ENCODE measurements at places on chromosomes 6 and 20.
A peak's percentile ranks its signal among the peaks of the same experiment; 100 is the strongest.

- peak; percentile 94 for DNase-seq
These were observed 15.9 kb downstream of the NDUFAF5 start for GRCh38 chr20:13800728-13801134.

- DNase-seq, result no peak
These were observed 159.8 kb upstream of the TSHZ2 start for GRCh38 chr20:52812231-52812847.

DNA sequence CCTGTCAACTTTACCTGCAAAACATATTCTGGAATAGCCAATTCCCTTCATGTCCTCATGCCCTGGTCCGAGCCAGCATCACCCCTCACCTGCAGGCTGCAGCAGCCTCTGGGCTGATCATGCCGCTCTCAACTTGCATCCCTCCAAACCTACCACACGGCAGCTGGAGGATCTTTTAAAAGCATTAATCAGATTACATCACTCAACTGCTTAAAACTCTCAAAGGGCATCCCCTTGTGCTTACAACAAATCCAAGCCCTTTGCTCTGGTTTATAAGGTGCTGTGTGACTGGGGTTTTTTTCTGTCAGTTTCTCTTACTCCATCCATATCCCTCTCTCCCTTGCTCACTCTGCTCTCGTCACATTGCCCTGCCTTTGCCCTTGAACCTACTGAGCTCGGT lies 24.0 kb downstream of the CD40 start:
- DNase-seq, result no peak

GRCh38 chr6:40528051-40528450 lies 59.1 kb downstream of the LRFN2 start:
- DNase-seq, result no peak

- no peak for DNase-seq
These were observed 1.6 kb upstream of the THBD start for GRCh38 chr20:23050847-23051627.

- peak; percentile 78 for DNase-seq
These were observed 236.7 kb downstream of the FARS2 start for GRCh38 chr6:5497896-5498578.

GRCh38 chr6:113458368-113459010 lies 398.7 kb upstream of the MARCKS start:
- no peak for DNase-seq

DNA sequence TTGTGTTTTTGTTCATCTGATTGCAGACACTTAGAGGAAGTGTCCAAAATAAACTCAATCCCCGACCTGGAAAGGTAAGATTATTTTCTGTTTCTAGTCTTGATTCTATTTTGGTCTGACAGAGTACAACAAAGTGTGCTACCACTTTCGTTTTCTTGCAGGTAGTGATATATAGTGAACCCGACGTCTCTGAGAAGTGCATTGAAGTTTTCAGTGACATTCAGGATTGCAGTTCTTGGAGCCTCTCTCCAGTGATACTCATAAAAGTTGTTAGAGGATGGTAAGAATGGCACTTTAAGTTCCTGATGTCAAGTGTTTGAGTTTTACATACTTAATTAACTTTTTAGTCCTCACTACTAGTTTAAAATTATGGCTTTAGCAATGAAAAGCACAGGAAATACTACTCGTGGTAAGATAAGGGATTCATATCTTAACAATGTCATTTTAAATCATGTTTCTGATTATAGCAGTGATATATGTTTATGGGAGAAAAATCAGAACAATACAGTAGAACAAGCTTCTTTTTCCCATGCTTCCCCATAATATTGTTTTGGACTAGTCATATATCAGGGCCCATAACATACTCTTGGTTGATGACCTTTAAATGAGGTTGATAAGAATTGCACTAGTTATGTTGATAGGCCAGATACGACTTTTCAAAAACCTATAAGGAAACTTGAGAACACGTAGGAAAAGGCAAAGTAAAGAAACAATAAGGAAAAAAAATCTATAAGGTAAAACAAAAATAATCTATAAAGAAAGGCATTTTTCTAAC lies 104.0 kb downstream of the RTN4IP1 start:
- no peak for DNase-seq

GRCh38 chr6:119781365-119781764 lies 431.8 kb upstream of the MAN1A1 start:
- DNase-seq, result no peak

- no peak for DNase-seq
These were observed 174.0 kb upstream of the AFDN start for GRCh38 chr6:167652701-167653095.

- no peak for DNase-seq
These were observed 677 bp upstream of the ZNF341 start for GRCh38 chr20:33730946-33731692.

DNA sequence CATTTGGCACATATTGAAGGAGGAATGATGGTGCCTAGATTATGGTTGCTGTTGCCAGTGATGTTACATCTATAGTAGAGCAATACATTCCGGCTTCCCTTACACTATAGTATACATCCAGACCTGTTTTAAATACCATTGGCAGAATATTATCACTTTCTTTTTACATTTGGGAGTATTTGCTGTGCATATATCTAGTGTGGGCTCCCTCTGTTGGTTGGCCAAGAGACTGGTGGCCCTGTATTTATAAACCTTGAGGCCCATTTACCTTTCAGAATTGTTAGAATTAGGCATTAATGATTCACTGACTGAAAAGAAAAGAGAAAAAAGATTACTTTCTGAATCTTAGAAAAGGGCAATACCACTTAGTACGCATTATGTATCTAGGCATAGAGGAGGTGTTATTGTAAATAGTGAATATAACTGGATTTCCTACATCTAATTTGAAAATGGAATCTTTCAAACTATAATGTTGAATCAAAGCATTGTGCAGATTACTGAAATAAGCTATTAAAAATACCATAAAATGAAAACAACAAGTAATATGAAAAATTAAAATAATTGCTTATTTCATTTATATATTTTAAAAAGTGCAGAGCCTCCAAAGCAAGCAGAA lies 628.8 kb upstream of the MAN1A1 start:
- DNase-seq, result no peak

DNA sequence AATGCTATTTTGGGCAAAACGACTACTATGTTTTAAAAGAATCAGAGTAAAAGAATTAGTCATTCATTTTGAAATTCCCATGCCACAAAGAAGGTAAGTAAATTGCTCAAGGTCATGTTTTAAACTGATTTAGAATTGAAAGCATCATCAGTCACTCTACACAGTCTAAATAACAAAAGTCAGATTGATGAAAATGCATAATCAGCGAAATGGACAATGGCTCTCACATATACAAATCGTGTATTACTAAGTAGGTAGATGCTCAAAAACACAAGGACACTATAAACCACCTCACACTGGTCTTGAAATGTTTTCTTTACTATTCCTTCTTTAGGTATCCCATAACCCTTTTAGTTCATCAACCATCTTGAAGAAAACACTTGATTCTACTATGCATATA lies 135.4 kb downstream of the OPN5 start:
- DNase-seq, result no peak

GRCh38 chr6:136249336-136249735 lies 775 bp downstream of the MTFR2 start:
- DNase-seq, result no peak

DNA sequence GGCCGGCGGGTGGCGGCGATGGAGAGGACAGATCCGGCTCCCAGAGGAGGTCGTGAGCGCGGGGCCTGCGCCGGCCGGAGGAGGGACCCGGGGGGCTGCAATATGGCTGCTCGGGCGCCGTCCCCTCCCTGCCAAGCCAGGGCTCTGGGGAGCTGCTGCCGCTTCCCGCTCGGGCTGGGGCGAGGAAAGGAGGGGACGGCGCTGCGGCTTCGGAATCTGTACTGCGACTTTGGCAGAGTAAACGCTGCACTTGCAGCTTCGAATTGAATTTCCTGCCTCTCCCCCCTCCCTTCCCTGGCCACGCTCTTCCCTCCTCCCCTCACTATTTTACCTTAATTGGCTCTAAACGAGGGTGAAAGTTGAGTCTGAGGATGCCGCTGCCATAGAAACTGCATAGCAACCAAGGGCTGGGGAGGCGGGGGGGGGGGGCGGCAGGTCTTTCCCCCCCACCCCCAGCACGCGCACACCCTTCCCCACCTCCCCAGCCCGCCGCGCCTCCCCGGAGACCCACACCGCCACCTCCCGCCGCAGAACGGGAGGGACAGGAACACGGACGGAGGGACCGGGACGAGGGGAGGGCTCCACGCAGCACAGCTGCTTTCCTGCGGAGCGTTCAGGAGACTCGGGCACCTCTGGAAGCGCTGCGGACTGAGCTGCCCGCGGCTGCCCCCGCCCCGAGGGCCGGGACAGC lies 93.9 kb downstream of the RNASET2 start:
- peak; percentile 5 for DNase-seq

DNA sequence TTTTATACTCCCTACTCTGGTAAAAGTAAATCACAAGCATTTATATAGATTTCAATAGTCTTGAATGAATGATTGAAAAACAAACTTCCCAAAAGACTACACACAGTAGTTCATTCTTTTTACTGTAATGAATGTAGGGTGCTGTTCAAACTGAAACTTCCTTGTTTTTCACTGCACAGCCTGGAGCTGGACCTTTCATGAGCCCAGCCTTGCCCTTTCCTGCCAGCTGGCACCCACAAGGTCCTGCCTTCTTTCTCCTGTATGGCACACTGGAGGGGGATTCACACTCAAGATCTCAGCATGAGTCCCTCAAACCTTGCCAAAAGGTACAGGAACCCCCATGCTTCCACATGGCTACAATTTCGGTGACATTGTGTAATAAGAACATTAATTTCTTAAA lies 50.9 kb downstream of the COL12A1 start:
- no peak for DNase-seq

- DNase-seq, result no peak
These were observed 135.3 kb upstream of the DEFB112 start for GRCh38 chr6:50185006-50185405.

- peak; percentile 13 for DNase-seq
These were observed 44.2 kb downstream of the COL11A2 start for GRCh38 chr6:33147807-33148666.

DNA sequence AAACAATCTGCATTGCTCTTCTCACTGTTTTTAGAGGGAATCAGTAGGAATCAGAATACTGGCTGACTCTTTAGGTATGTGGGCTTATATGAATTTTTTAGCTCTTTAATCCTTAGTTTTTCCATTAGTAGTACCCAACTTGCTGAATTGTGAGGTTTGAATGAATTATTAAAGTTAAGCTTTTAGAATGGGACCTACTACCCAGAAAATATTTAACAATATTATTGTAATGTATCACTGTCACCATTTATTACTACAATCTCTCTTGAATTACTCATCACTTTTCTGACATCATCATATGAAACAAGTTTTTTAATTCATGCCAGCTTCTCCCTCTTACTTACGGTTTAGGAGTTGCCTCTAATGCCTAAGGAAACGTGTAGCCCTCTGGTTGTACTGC lies 212.7 kb downstream of the BCKDHB start:
- DNase-seq, result no peak

DNA sequence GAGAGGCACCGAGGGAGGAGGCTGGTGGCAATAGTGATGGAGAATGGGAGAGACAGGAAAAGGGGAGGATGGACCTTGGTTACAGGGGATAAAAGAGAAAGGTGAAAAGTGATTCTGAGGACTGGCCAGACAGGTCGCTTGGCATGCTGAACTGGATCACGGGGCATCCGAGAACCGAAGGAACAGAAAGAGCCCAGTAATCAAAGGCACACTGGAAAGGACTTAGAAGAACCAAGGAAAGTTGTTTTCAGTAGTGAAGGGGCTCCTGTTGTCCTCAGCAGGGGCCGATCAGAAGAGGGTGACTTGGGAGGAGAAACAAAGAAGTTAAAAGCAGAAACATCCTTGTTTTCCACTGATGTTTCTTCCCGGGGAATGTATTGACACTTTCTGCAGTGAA lies 18.9 kb downstream of the SYTL3 start:
- DNase-seq, result no peak

DNA sequence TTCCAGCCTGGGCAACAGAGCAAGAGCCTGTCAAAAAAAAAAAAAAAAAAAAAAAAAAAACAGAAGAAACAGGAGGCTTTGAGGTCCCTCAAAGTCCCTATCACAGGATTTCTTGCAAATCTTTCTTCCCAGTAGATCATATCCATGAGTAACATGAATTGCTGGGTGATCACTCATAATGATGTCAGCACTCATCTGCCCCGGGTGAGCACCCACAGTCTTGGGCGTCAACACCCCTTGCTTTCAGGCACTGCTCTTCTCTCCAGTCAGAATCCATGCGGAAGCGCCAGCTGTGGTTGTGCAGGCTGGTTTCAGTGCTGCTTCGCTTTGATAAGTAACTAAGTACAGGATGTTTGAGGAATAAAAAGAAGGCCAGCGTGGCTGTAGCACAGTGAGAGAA lies 40.2 kb upstream of the INSM1 start:
- no peak for DNase-seq

GRCh38 chr6:105537981-105538578 lies 135.2 kb upstream of the PREP start:
- no peak for DNase-seq

- DNase-seq, result no peak
These were observed 285.8 kb upstream of the TBX18 start for GRCh38 chr6:85050149-85050548.

GRCh38 chr6:100612094-100612493 lies 147.4 kb upstream of the SIM1 start:
- no peak for DNase-seq

- no peak for DNase-seq
These were observed 29.2 kb downstream of the OSBPL2 start for GRCh38 chr20:62267543-62267942.

GRCh38 chr6:43608807-43609206 lies 20.3 kb downstream of the GTPBP2 start:
- no peak for DNase-seq

- DNase-seq, result no peak
These were observed 70.2 kb upstream of the ENPP5 start for GRCh38 chr6:46240866-46241565.
